ENCODE measurements at places on chromosomes 1 and 21. TPM values are rescaled to one million over a fixed set of nuclear protein-coding genes. Genes with fewer than 3 reads are reported as not detected.

CLK2 gene
- 23.5 TPM for total RNA-seq

PDZK1IP1 gene
- total RNA-seq = 334 TPM

RIPPLY3 gene
- total RNA-seq = 0.40 TPM

IL19 gene
- 0.23 TPM for total RNA-seq

NFYC gene
- 42.0 TPM for total RNA-seq

GPR37L1 gene
- not detected for total RNA-seq

MTMR11 gene
- total RNA-seq = 11.3 TPM

RNU1-3 gene
- total RNA-seq = under 0.01 TPM

BSND gene
- total RNA-seq = not detected

CKS1B gene
- total RNA-seq = 41.4 TPM

TRIM67 gene
- total RNA-seq = not detected

WNT3A gene
- total RNA-seq = 2.7 TPM

ADIPOR1 gene
- 94.0 TPM for total RNA-seq

FALEC gene
- not detected for total RNA-seq

S100A7 gene
- total RNA-seq = 246 TPM

DNAJC28 gene
- total RNA-seq = 0.57 TPM

SPATA46 gene
- total RNA-seq = not detected

GUCA2B gene
- not detected for total RNA-seq

OR2L2 gene
- total RNA-seq = not detected

DYRK3 gene
- total RNA-seq = 9.1 TPM

FABP3 gene
- not detected for total RNA-seq

PFKFB2 gene
- total RNA-seq = 10.3 TPM

HES4 gene
- 15.1 TPM for total RNA-seq

APCS gene
- not detected for total RNA-seq

TMEM183A gene
- 64.4 TPM for total RNA-seq

MACF1 gene
- total RNA-seq = 98.7 TPM

OR10Z1 gene
- not detected for total RNA-seq

JAM2 gene
- total RNA-seq = 0.38 TPM

CRNN gene
- total RNA-seq = 5,310 TPM

LYPD8 gene
- not detected for total RNA-seq

FCRL1 gene
- not detected for total RNA-seq

TSPAN2 gene
- total RNA-seq = 7.6 TPM

NFIA gene
- 37.9 TPM for total RNA-seq

TNFRSF25 gene
- 22.1 TPM for total RNA-seq

HAPLN2 gene
- total RNA-seq = not detected

ALDH4A1 gene
- 56.1 TPM for total RNA-seq

CCDC181 gene
- total RNA-seq = not detected

GREM2 gene
- 0.92 TPM for total RNA-seq

NCF2 gene
- total RNA-seq = 18.3 TPM

PAQR7 gene
- total RNA-seq = 12.2 TPM

SUSD4 gene
- total RNA-seq = 48.3 TPM

DAB1 gene
- not detected for total RNA-seq

SERTAD4 gene
- total RNA-seq = 6.9 TPM

TNFRSF9 gene
- total RNA-seq = 0.15 TPM

CLDN14 gene
- total RNA-seq = not detected

ANGPTL3 gene
- total RNA-seq = not detected

UHMK1 gene
- 35.1 TPM for total RNA-seq

SPRR3 gene
- 22,357 TPM for total RNA-seq

TSSK3 gene
- total RNA-seq = 0.31 TPM

H3-3A gene
- total RNA-seq = 544 TPM

SLC44A3 gene
- 10.4 TPM for total RNA-seq

GNAT2 gene
- total RNA-seq = not detected

SV2A gene
- 2.1 TPM for total RNA-seq

KRTAP7-1 gene
- not detected for total RNA-seq

OPTC gene
- total RNA-seq = not detected

CD84 gene
- 0.61 TPM for total RNA-seq

GSTM5 gene
- not detected for total RNA-seq

Measured in esophagus squamous epithelium (tissue), 5 donors.